ENCODE measurements at places on chromosomes 1 and 21.

- DNase-seq = no peak
Observed at GRCh38 chr1:161128591-161129420, 3.7 kb downstream of the DEDD start.

GRCh38 chr1:90919190-90919719, 102.6 kb downstream of the ZNF644 start:
- no peak for DNase-seq

DNA sequence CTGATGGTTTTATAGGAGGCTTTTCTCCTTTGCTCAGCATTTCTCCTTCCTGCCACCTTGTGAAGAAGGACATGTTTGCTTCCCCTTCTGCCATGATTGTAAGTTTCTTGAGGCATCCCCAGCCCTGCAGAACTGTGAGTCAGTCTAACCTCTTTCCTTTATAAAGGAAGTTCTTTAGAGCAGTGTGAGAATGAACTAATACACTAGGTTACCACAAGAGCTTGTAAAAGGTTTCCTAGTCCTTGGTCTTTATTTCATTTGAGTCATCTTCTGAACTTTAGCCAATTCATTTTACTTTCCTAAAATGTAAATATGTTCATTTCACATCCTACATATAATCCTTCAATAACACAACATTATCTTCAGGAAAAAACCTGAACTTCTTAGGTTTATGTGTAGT, 365.3 kb downstream of the HHIPL2 start:
- DNase-seq = no peak

DNA sequence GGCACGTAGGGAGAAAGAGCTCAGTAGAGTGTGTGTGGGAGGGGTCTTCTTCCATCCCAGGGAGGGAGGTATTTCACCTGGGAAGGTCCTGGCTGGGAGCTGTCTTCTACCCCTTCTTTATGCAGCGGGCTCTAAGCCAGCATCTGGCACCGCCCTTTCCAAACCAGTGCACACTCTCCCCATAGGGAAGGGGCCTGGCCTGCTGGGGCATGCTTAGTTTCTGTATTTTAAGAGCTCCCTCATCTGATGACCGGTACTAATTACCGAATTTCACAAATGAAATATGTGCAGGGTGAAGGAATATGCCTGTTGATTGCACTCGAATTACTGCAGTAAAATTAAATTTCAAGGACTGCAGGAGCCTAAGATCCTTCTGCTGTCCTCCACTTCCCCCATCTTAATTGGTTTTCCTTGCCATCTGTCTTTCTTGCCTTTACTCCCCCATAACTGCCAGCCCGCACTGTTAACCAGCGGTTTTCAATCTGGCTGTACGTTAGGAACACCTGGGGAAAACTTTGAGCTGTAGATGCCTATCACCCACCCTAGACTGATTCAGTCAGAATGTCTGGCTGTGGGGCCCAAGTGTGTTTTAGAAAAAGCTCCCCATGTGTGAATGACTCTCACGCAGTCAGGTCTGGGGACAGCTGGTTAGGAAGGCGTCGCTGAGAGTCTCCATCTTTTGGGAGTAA, 20.1 kb downstream of the GALNT2 start:
- no peak for DNase-seq

DNA sequence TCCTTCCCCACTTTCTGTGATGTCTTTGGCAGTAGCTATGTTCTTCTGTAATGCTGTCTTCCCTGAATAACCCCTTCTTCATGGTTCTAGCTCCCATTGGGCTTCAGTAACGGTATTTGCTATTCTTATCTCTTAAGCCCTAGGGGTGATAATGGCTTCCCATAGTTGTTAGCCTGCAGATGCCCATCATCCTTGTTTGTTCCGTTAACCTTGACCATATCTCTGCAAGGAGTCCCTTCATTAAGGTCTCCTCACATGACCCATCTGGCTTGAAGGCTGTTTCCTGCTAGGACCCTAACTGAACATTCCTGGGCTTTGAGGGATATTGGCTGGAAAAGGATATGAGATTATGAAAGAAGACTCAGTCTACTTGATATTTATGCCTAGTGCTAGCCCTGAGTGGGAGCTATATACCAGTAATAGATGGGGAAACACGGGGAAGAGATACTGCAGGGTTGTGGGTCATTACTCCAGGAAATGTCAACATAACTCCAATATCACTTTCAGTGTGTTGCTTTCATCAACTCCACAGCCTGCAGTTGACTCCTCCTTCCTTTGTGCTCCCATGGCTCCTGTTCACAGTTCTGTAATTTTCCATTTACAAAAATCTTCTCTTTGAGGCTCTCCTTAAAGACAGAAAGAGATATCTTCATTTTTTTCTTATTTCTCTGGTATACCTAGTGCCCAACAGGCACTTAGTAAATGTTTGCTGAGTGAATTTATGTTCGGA, 2.5 kb downstream of the MR1 start:
- DNase-seq = no peak

DNA sequence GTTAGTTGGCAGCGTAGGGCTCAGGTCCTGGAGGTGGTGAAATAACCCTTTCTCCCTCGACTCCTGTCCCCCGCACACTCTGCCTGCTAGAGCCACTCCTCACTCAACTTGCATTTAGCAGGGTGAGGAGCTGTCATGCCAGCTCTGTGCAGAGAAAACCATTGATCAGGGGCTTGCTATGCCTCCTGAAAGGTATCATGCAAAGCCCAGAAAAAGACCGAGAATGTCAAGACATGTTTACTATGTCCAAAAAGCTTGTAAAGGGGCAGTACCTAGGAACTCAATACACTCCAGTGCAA, 18.0 kb downstream of the ALDH4A1 start:
- no peak for DNase-seq

- DNase-seq = no peak
Observed at GRCh38 chr1:63103682-63104081, 218.7 kb upstream of the FOXD3 start.

DNA sequence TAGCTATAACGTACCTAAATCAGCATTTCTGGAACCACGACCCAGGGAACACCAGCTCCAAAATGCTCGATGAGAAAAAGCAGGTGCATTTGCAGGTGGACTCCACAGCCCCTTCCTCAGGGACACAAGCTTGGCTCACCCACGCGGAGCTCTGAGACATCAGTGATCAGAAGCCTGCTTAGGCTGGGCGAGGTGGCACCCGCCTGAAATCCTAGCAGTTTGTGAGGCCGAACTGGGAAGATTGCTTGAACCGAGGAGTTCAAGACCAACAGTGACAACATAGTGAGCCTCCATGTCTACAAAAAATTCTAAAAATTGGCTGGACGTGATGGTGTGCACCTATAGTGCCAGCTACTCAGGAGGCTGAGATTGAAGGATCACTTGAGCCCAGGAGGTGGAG, 2.5 kb upstream of the TSPEAR start:
- DNase-seq = no peak

- no peak for DNase-seq
Observed at GRCh38 chr1:202292773-202293172, 49.0 kb downstream of the UBE2T start.

GRCh38 chr1:213335084-213335483, 284.0 kb downstream of the RPS6KC1 start:
- no peak for DNase-seq

Measured in fibroblast of skin of left biceps (primary cell).